ENCODE measurements at places on chromosomes 12 and 14.

- DNase-seq, result no peak
Observed at GRCh38 chr14:65173973-65174693, 71.8 kb upstream of the MAX start.

GRCh38 chr12:6914246-6914946 is at the start of gene ENO2:
Gene ENO2, plus strand, starts transcription at chr12:6914580. Its CDS starts 1,253 bp downstream, at chr12:6915833.
- DNase-seq, result peak; percentile 8

GRCh38 chr12:114479831-114480230 is 73.9 kb upstream of the TBX5 start:
- DNase-seq, result no peak

GRCh38 chr12:51270067-51270950 is at the start of gene SMAGP:
Gene SMAGP, minus strand, starts transcription at chr12:51270415. Its CDS starts 1,137 bp downstream, at chr12:51269278.
- peak; percentile 31 for DNase-seq

DNA sequence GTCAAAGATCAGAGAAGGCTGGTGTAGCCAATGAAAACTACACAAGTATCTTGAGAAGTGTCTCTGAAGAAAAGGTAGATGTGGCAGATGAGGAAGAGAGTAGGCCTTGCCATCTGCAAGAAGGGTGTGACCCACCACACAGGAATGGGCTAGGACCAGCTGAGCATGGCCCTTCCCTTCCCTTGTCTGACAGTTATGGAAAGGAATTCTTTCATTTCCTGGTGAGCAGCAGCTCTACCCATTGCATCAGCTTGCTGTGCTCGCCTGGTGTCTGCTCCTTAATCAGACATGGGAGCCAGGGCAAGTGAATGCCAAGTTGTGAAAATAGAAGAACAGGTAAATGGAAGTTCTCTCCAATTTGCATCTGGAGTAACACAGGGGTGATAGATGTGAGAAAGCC is 145.2 kb upstream of the KRR1 start:
- no peak for DNase-seq

DNA sequence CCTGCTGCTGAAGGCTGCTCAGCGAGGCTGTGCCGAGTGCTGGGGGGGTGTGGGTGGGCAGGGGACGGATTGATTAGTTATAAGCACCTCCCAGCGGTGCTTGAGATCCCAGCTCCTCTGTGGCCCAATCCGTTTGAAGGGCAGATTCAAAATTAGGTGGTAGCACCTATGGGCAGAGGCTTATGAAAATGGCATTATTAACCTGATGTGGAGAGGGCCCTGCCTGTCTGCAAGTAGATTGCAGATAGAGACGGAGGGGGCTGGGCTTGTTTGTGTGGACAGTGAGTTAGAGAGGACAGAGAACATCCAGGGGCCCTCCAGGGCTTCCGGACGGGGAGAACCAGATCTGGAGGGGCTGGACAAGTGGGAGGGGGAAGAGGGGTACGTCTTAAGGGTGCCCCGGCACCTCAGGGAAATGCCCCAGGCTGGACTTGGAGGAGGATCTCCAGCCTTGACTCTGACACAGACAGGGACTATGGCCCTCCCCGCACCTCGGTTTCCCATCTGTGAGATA is at the start of gene RTL1:
Gene RTL1 (minus strand): TSS at position 51 of the 514 bp plus-strand sequence. CDS start 18,934 bp downstream, outside the sequence.
- DNase-seq, result no peak

GRCh38 chr14:77339407-77339806 is 18.6 kb downstream of the GSTZ1 start:
- DNase-seq, result no peak

DNA sequence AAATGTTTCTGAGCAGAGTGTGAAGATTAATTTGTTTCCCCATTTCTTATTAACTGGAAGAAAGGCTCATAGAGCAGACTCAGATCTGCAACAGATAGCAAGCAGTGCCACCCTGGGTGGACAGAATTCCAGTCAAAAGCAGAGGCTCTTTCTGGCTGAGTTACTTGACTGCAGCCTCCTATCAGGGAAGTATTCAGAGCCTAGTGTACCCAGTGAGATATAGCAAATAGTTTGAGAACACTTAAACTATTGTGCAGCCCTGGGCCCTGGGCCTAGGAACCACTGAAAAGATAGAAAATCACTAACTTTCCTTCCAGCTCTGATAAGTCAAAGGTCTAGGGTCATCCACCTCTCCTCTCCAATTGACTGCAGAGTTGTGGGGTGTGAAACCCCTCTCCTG is 11.2 kb upstream of the AQP2 start:
- no peak for DNase-seq

- peak; percentile 78 for DNase-seq
Observed at GRCh38 chr12:124520907-124521306, 46.5 kb downstream of the NCOR2 start.

DNA sequence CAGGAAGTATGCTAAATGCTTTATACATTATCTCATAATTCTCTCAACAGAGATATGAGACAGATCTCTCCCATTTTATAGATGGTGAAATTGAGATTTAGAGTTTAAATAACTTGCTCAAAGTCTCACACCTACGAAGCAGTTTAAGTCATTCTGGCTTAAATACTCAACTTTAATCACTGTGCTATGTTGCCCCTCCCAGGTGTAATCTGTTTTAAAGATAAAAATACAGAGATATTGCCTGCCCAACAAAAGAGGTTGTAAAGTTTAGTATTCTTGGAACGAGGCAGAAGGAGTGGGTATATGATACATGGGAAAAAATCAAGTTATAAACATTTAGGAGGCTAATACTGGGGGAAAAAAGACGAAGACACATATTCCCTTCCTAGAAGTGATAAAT is 156.8 kb upstream of the LRIG3 start:
- no peak for DNase-seq

- no peak for DNase-seq
Observed at GRCh38 chr12:74847169-74847568, 309.5 kb downstream of the ATXN7L3B start.

DNA sequence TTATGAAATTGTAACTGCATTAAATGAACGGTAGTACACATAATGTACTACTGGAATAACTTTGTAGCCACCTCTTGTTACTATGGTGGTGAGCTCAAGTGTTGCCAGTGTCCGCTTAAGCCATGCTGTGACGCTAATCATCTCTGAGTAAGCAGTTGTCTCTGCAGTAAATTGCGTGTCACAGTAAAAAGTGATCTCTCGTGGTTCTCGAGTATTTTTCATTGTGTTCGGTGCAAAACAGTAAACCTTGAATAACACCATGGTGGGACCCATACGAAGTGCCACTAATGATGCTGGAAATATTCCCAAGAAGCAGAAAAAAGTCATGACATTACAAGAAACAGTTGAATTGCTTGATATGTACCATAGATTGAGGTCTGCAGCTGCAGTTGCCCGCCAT is 524.8 kb downstream of the SOX5 start:
- DNase-seq, result no peak

DNA sequence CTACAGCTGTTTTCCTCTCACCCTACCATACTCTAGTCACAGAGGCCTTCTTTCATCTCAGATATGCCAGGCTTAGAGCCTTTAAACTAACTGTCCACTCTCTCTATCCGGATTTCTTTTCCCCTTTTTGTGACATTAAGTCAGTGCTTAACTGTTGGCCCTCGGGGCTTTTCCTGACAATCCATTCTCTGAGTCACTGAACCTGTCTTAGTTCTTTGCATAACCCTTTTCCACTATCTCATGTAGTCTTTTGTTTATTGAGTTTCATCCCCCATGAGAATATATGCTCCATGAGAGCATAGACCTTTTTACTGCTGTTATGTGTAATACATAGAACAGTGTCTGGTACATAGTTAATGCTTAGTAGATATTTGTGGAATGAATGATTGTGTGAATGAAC is 68.7 kb downstream of the PLEKHA5 start:
- no peak for DNase-seq

Data from Kasumi-1 (cell line).